ENCODE measurements at places on chromosomes 11 and 22.

GRCh38 chr11:46117842-46118241 lies 3.4 kb downstream of the PHF21A start:
- no peak for DNase-seq

GRCh38 chr11:41845066-41845465 lies 385.6 kb upstream of the LRRC4C start:
- DNase-seq: no peak

- DNase-seq: no peak
Measured at GRCh38 chr11:36214976-36215692, 74.1 kb downstream of the COMMD9 start.

GRCh38 chr11:73664877-73665276 lies 18.5 kb downstream of the PLEKHB1 start:
- no peak for DNase-seq

GRCh38 chr22:29078869-29079207 lies 6.0 kb downstream of the KREMEN1 start:
- no peak for DNase-seq

- DNase-seq: peak; percentile 98
Measured at GRCh38 chr22:30635273-30636225, at the start of gene SLC35E4. SLC35E4 (plus strand) TSS chr22:30635781; CDS start chr22:30636451, 670 bp downstream.

DNA sequence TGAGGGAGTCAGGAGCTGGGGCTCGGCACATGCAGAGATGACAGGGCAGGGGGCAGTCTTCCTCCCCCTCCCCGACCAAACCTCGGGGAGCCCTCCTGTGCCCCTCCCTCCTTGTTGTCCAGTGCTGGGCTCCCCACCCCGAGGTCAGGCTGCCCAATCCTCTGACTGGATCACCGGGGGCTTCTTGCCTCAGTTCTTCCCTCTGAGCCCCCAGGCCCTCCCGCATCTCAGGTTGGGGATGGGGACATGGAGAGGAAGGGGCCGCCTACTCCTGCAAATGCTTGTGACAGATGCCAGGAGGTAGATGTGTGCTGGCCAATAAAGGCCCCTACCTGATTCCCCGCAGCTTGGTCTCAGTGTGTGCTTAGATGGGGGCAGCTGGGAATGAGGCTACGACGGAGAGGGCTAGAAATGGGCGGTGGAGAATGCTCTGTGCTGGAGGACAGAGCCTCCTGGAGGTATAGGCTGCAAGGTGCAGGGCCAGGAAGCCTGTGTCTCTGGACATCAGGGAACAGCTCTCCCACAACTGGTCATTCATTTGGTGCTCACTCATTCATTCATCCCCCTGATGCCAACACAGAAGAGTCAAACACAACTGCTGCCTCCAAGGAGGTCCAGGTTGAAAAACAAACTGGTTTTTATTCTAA lies 8.4 kb downstream of the RHBDD3 start:
- no peak for DNase-seq

- no peak for DNase-seq
Measured at GRCh38 chr11:69377953-69378302, 84.0 kb downstream of the MYEOV start.

- no peak for DNase-seq
Measured at GRCh38 chr11:75293903-75294302, 53.3 kb downstream of the TPBGL start.

DNA sequence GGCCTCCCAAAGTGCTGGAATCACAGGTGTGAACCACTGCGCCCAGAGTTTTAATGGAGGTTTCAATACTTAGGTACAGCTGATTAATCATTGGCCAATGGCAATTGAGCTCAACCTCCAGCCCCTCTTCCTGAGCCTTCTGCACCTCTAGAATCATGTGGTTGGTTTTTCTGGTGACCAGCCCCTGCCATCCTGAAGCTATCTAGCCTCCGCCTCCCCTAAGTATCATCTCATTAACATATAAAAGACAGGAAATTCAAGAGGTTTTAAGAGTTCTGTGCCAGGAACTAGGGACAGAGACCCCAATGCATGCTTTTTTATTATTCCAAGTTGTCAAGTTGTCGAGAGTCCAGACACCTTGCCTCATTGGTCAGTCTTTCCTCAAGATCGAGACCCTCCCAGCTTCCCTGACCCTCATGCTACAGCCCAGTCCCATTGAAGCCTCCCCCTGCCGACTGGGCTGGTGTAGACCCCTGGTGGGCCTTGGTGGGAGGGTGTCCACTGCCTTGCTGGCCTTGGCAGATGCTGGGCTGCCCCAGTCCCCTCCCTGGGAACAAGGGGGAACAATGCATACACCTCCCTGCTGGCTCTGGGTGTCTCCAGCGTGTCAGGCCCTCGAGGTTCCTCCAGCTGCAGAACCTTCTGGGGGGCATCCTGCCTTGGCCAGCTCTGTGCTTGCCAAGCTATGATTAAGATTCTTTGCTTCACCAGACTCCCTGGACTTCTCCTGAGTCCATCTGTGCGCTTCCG lies 148.0 kb downstream of the CTTN start:
- DNase-seq: no peak

DNA sequence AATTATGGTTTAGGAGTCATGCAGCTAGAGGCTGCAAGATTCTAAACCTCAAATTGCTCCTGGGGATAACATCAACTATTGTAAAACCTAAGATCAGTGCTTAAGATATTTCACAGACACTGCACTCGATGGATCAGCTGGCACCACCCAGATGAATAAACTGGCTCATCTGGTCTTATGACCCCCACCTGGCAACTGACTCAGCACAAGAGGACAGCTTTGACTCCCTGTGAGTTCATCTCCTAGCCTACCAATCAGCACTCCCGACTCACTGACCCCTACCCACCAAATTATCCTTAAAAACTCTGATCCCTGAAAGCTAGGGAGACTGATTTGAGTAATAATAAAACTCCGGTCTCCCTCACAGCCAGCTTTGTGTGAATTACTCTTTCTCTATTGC lies 782 bp upstream of the TTC12 start:
- no peak for DNase-seq

- no peak for DNase-seq
Measured at GRCh38 chr11:94922321-94923003, 50.9 kb downstream of the CWC15 start.

DNA sequence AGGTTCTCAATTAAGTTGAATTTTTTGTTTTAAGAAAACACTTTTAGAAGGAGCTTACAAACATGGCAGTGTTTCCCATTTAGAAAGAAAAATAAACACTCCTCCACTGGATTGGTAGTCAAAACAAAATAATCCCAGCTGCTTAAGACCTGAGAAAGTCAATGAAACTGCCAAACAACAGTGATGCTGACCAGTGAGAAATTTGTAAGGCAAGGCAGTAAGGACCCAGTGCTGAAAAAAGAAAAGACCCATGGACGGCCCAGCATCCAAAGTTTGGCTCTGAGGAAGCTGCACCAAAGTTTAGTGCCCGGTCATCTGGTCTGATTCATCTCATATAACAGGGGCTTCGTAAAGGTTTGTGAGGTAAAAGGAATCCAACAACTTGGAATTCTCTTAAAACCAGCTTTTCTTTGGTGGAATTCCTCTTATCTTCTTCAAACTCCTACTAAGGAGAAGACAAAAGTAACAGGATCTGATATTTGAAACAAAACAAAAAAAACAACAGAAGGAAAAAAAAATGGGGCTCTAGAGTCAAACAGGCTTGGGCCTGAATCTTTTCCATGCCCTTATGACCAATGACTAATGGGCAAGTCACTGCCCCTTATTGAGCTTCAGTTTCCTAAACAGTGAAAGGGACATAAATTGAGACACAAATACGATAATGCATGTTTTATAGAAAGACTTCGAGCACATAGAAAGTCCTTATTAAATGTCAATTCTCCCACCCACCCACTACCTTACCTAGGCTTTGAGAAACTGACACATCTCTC lies 383.0 kb upstream of the NARS2 start:
- DNase-seq: no peak

GRCh38 chr11:48080301-48080861 lies 100.0 kb downstream of the PTPRJ start:
- no peak for DNase-seq

- no peak for DNase-seq
Measured at GRCh38 chr11:3192511-3193372, 25.9 kb downstream of the MRGPRG start.

DNA sequence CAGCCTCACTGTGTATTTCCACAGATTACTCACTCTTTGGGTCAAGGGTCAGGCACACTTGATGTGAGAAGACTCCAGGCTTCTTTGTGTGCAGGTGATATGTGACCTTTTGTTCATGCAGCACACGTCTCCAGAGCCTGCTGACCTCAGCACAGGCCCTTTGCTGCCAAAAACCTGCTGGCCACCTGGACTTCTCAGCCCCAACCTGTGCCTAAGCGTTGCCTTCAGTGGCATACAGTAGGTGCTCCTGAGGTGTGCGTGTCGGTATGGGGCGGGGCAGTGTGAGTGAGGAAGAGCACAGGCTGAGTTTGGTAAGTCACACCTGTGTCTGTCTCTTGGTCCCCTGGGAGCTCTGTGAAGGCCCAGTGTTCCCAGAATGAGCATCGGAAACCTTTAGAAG lies 58.1 kb downstream of the WNT11 start:
- no peak for DNase-seq

GRCh38 chr11:125452125-125452470 lies 44.0 kb downstream of the FEZ1 start:
- no peak for DNase-seq

- peak; percentile 77 for DNase-seq
Measured at GRCh38 chr11:34358728-34359547, 1.1 kb upstream of the ABTB2 start.

DNA sequence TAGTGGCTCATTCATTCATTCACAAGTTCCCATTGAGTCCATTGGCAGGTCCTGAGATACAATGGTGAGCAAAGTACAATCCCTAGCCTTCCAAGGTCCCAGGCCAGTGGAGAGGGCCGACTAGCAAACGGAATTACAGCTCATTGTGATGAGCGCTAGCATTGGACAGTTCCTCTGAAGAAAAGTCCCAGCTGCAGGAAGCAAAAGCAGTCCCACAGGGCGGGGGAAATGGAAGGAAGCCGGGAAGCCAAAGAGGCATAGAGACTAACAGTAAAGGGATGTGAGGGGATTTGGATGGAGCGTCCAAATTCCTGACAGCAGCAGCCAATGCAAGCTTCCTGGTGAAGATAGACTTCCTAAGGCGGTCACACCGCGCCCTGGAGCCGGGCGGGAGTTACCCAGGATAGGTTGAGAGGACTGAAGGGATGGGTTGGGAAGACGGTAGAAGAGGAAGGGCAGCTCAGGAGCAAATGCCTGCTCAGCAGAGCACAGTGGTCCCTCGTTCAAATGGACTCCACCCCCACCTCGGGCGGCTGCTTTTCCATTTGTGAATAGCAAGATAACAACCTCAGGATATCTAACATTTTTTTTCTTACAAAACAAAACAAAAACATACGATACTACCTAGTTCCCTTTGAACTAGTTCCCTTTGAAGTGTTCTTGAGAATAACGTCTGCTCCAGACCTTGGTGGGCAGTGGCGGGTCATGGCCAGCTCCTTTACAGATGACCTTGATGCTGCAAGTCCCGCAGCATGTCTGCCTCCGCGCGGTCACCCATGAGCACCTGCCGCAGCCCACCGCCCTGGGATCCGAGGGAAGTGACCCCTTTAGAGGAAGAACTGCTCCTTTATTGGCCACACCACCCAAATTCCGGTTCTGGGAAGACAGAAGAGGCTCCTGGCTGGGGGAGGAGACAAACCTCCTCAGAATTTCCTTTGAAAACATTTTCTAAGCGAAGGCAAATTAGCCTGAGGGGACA lies 132.9 kb downstream of the RASSF10 start:
- no peak for DNase-seq

DNA sequence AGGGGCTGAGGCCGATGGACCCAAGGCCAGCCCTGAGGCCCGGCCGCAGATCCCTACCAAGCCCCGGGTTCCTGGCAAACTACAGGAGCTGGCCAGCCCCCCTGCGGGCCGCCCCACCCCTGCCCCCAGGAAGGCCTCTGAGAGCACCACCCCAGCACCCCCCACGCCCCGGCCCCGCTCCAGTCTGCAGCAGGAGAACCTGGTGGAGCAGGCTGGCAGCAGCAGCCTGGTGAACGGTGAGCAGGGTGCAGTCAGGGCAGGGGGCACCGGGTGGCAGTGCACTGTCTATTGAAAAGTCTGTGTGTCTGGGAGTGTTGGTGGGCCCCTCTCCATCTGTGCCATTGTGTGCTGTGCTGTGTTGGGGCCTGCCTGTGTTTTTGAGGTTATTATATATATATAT lies 16.1 kb downstream of the MICALL1 start:
- DNase-seq: no peak

- DNase-seq: no peak
Measured at GRCh38 chr11:61102667-61103571, 630 bp downstream of the CD5 start.

DNA sequence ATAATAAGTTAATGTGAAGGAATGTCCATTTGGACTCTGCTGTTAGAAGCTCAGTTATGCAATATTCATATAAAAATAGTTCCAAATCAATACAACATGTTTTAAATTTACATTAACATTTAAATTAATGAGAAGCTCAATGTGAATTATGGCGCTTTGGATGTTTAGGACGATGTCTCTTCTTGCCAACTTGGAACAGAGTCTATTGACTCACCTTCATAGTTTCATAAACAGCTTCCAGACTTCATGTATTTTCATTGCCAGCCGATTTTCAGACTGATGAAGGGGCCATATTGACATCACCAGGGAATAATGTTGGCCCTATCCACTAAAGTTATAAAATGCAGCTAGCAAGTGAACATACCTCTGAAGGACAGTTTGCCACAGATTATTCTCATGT lies 1136.2 kb downstream of the LRRC4C start:
- no peak for DNase-seq

GRCh38 chr22:25402501-25403283 lies 161.8 kb upstream of the GRK3 start:
- no peak for DNase-seq

Data from GM13977 (cell line).